ENCODE measurements at places on chromosomes 13 and 19.
A peak's percentile ranks its signal among the peaks of the same experiment; 100 is the strongest.

GRCh38 chr19:9850235-9850959 lies 15.3 kb downstream of the PIN1 start:
- no peak for DNase-seq

DNA sequence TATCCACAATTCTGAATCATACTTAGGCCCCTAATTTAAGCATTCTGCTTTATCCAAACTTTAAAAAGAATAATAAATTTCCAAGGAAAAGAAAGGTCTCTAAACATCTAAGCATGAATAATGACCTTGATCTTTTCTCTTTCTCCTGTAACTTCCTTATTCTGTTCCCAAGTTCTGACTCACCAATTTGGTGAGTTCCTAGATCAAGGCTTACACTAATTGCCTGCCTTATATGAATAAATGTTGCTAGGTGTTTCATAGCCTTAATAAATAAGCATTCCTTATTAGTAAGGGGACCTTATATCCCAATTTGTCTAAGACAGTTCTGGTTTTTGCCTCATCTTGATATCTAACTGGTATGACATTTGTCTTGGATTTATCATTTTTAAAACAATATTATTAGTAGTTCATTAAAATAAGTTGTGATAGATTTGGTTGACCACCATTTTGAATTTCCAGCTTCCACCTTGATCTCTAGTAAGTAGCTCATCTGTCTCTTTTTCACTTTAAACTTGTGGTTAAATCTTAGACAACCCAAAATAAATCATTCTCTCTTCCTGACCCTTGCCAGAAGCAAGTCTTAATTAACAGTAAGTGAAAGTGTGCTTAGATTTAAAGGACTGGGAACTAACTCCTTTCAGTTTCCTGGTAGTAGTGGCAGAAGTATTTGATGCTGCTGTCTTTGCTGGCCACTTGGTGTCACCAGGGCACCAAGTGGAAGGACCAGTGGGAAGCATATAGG lies 121.2 kb upstream of the MLNR start:
- DNase-seq, result no peak

DNA sequence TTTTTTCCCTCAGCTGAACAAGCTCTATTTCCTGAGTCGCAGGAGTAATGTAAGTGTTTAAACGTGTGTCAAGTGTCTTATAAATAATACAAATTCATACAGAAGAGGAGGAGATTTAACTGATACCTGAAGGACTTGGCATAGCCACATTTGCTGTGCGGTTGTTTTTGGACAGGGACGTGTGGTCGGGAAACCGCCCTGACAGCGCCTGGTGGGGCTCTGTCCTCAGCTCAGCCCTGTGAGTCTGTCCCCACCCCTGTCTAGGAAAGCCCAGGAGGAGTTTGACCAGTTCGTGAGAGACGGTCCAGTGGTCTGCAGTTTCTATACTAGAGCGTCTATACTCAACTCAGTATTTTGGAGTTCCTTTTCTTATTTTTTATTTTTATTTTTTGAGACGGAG lies 16.7 kb downstream of the ZIC2 start:
- DNase-seq, result no peak

- DNase-seq, result no peak
Observed at GRCh38 chr13:41693434-41693833, 236.1 kb downstream of the RGCC start.

DNA sequence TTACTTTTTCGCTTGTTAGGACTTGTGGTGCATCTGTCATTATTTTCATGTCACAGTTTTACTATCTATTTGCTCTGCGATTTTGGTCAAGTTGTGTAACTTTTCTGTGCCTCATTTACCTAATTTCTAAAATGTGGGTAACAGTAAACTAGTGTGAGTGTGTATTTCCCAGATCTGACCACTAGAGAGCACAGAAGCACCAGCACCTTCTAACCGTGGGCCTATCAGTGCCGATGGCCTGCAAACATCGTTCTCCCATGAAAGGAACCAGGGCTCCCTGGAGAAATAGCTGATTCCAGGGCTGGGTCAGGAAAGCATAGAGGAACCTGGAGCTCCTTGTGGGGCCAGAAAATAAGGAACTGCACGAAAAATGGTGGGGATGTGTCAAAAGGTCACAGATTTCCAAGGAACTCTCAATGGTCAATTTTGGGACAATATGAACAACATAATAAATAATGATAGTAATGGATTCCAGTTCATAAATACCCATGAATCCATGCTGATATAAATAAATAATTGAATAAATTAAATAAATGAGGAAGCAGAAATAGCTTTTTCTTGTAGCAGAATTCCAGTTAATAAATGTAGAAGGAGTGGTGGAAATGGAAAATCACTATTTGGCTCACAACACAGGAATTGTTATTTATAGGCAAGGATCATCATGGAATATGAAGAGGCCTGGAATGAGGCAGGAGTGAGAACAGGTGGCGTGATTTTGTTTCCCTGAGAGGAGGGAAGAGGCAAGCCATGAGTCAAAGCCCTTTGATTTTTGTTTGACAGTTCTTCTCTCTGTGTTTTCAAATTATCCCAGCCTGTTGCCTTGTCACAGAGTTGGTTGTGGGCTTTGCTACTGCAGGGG lies 31.1 kb downstream of the CEACAM8 start:
- DNase-seq, result peak; percentile 6

GRCh38 chr19:19406878-19407632 lies 1.6 kb downstream of the GATAD2A start:
- no peak for DNase-seq

DNA sequence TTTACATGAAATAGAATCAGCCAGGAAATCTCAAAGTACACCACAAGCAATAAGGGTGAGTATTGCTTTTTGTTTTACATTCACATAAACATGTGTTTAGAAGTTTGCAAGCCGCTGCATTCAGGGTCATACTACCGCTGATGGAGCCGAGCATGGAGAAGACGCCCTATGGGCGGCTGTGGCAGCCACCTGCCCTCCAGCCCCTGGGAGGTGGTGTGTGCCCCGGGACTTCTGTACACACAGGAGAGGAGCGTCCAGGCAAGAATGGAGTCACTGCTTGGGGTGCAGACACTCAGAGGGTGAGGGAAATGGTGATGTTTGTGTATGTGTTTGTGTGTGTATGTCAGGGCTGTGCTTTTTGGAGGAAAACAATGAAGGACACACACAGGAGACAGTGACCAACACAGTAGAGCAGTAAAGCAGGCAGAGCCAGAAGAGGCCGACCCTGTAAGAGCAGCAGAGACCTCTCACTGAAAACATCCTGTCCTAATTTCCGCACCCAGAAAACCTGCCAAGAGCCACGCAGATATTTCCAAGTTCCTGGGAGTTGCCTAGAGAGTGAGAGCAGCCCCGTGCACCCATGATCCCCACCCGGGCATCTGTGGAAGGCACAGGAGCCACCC lies 108.1 kb upstream of the GJB6 start:
- DNase-seq, result no peak

Data from stimulated activated CD4-positive, alpha-beta T cell treated with anti-CD3 and anti-CD28 coated beads, Interleukin-12 subunit alpha, Interleukin-12 subunit beta, amount 100 ng/mL, for 24 hours (primary cell).